ENCODE measurements at places on chromosomes 11 and 22. TPM values are rescaled to one million over a fixed set of nuclear protein-coding genes. Genes with fewer than 3 reads are reported as not detected.

GAL3ST1 gene
- total RNA-seq, result 8.8 TPM

RIMBP3B gene
- total RNA-seq, result 0.63 TPM

CTSF gene
- total RNA-seq, result not detected

MIAT gene
- total RNA-seq, result 45.6 TPM

ACRV1 gene
- total RNA-seq, result 0.73 TPM

DNA sequence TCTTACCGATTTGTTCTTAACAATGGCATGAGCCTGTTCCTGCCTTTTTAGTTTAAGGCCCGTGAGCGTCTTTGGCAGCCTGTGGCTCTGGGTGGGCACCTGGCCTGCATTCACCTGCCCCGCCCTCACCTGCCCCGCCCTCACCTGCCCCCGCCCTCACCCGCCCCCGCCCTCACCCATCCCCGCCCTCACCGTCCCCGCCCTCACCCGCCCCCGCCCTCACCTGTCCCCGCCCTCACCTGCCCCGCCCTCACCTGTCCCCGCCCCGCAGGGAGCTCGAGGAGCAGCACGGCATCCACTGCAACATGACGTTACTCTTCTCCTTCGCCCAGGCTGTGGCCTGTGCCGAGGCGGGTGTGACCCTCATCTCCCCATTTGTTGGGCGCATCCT, 14.2 kb downstream of the GATD1 start:
- peaks cover 2% of the 10 kb centered on the region for H3K27me3 ChIP-seq
- peaks cover 5% of the 10 kb centered on the region for H3K36me3 ChIP-seq
- H3K4me1 ChIP-seq, result no peaks in the 10 kb centered on the region
- DNase-seq, result no peak
- no peak overlapping the region for H3K4me3 ChIP-seq
- no peak overlapping the region for H3K27ac ChIP-seq

DNA sequence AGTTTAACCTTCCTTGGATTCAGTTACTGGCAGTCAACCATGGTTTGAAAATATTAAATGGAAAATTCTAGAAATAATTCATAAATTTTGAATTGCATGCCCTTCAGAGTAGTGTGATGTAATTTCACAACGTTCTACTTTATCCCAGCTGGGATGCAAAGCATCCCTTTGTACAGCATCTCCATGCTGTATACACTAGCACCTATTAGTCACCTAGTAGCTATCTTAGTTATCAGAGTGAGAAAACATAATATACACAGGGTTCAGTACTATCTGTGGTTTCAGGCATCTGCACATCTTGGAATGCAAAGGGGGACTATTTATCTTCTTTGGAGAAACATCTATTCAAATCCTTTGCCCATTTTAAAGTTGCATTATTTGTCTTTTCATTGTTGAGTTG, 30.8 kb downstream of the CBL start:
- H3K4me1 ChIP-seq, result peaks cover 4% of the 10 kb centered on the region
- DNase-seq, result no peak
- H3K4me3 ChIP-seq, result no peak overlapping the region

- no peak for DNase-seq
- peaks cover 14% of the 10 kb centered on the region for H3K36me3 ChIP-seq
- no peaks in the 10 kb centered on the region for H3K4me1 ChIP-seq
- H3K4me3 ChIP-seq, result no peak overlapping the region
- H3K27ac ChIP-seq, result no peak overlapping the region
- H3K27me3 ChIP-seq, result peaks cover 2% of the 10 kb centered on the region
These were observed 7.0 kb upstream of the MSANTD2 start for GRCh38 chr11:124807201-124807600.

DNA sequence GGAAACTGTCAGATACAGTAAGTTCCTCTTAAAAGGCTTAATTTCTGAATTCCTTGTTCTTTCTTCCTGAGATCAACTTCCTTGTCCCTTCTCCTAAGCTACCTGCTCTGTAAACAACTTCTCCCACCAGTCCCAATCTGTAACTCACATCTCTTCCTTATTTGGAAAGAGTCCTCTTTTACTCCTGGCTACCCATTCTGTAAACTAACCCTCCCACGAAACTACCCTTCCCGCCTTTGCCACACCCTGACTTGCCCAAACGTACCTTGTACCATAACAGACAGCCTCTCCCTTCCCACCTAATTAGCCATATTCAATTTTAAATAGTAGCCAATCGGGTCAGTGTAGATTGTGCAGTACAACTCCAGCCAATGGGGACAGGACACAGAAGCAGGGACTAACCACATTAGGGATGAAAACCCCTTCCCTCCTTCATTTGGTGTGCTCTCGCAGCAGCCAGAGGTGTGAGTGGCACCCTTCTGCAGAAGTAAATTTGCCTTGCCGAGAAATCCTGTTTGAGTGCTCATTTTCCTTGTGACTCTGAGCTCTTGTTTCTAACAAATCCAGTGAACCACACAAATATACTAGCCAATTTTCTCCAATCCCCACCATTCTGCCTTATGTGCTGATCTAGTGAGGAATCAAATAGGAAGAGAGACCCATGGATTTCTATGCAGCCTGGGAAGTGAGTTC, 49.5 kb downstream of the ZNF280B start:
- H3K27ac ChIP-seq, result no peak overlapping the region
- H3K27me3 ChIP-seq, result peaks cover 91% of the 10 kb centered on the region
- H3K4me1 ChIP-seq, result no peaks in the 10 kb centered on the region
- DNase-seq, result no peak
- H3K36me3 ChIP-seq, result no peaks in the 10 kb centered on the region
- no peak overlapping the region for H3K4me3 ChIP-seq

DNA sequence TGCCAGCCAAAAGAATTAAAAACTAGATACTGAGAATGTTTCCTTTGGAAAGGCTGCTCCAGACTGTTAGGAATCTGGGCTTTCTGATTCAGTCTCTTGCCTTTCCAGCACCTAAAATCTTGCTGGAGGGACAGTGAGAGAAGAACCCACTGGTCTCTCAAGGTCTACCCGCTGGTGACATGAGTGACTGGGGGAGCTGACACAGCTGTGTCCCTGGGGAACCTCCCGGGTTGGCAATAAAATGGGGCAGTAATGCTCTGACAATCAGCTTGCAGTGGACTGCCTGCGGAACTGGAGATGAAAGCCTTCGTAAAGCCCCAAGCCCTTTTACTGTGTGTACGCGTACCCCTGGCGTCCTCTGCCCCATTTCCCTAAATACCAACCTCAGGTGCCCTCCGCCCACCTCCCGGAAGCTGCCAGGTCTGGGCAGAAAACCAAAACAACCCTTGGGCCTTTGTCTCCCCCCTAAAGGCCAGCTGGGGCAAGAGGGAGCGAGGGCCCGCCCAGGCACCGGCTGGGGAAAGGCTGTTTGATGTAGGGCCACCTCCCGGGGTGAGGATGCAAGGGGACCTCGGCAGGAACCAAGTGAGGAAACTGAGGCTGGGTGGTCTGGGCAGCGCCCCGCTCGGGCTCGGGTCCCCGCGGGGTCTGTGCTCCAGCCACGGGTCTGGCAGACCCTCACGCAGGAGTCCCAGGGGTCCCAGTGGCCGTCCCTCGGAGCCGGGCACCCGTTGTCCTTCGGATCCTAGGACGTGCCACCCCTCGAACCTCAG, 741 bp downstream of the CARS1 start:
- peaks cover 32% of the 10 kb centered on the region for H3K4me1 ChIP-seq
- H3K4me3 ChIP-seq, result peak overlapping the region; percentile 97
- peak overlapping the region; percentile 83 for H3K27ac ChIP-seq
- no peak for DNase-seq
- no peaks in the 10 kb centered on the region for H3K27me3 ChIP-seq

DNA sequence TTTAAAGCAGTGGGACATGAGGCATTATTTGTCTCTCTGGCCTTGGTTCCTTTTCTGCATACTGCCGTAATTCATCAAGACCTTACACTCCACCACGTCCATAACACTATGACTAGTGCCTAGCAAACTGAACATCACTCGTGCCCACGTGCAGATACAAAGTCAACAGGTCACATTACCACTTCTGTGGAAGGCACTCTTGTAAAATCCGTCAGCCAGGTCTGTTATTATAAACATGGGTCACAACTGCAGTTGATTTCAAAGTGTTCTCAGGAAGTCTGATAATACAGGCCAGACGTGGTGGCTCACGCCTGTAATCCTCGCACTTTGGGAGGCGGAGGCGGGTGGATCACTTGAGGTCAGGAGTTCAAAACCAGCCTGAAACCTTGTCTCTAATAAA, 14.1 kb downstream of the VSIG10L2 start:
- peaks cover 7% of the 10 kb centered on the region for H3K4me1 ChIP-seq
- no peak for DNase-seq
- H3K4me3 ChIP-seq, result no peak overlapping the region

DNA sequence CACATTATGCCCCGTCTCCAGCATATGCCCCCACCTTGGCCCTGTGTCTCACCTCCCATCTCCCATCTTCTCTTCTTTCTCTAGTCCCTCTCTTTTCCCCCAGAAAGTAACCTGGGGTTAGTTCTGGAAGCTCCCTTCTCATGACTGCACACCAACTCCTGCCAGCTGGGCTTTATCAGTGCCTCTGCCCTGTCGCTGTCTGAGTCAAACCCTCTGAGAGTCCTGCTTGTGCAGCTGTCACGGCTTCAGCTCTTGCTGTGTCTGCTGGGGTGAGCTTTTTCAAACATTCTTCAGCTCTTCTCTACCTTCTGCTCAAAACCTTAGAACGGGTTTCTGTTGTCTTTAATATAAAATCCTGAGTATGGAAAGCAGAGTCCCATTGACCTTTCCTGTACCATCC, 304.5 kb upstream of the B3GAT1 start:
- no peak overlapping the region for H3K27ac ChIP-seq
- DNase-seq, result no peak
- H3K4me1 ChIP-seq, result peaks cover 2% of the 10 kb centered on the region
- H3K36me3 ChIP-seq, result no peaks in the 10 kb centered on the region

DNA sequence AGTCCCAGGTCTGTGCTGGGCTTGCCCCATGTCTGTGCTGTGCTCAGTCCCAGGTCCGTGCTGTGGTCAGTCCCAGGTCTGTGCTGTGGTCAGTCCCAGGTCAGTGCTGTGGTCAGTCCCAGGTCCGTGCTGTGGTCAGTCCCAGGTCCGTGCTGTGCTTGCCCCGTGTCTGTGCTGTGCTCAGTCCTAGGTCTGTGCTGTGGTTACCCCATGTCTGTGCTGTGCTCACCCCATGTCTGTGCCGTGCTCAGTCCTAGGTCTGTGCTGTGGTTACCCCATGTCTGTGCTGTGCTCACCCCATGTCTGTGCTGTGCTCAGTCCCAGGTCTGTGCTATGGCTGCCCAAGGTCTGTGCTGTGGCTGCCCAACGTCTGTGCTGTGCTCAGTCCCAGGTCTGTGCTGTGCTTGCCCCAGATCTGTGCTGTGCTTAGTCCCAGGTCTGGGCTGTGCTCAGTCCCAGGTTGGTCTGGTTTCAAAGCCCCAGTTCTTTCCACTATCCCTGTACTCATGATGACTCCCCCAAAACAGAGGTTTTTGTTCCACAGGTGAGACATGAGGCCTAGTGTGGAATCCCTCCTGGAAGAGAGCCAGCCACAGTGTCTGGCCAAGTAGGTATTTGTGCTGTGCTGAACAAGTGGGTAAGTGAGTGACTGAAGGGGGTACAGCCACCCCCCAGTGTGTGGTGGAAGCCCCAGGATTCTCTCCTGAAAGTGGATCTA, 34.8 kb downstream of the IRAG1 start:
- H3K36me3 ChIP-seq, result no peaks in the 10 kb centered on the region
- H3K4me1 ChIP-seq, result peaks cover 39% of the 10 kb centered on the region
- peak overlapping the region; percentile 14 for H3K27ac ChIP-seq
- H3K27me3 ChIP-seq, result no peaks in the 10 kb centered on the region
- DNase-seq, result no peak
- no peak overlapping the region for H3K4me3 ChIP-seq

GRCh38 chr11:86244063-86244521, 461 bp upstream of the EED start:
- H3K27ac ChIP-seq, result no peak overlapping the region
- no peaks in the 10 kb centered on the region for H3K36me3 ChIP-seq

DNA sequence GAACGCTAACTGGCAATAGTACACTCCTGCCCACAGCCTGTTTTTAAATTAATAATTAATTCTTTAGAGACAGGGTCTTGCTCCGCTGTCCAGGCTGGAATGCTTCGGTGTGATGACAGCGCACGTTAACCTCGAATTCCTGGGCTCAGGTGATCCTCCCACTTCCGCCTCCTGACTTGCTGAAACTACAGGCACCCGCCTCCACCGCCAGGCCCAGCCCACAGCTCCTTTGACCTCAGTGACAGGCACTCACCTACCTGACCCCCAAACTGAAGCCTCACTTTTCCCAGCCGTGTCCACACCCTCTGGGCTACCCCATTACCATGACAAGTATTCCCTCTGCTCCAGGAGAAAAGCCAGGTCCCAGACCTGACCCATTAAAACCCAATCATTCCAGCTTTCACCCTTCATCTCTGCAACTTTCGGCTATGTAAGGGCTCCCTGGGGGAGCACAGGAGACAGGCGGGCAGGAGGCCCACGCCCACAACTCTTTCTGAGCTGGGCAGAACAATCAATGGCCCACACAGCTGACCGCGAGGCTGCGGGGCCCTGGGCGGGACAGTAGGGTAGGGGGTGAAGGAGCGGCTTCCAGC, 730 bp downstream of the LMNTD2 start:
- no peaks in the 10 kb centered on the region for H3K36me3 ChIP-seq
- no peak for DNase-seq
- no peak overlapping the region for H3K27ac ChIP-seq
- H3K4me1 ChIP-seq, result peaks cover 5% of the 10 kb centered on the region

DNA sequence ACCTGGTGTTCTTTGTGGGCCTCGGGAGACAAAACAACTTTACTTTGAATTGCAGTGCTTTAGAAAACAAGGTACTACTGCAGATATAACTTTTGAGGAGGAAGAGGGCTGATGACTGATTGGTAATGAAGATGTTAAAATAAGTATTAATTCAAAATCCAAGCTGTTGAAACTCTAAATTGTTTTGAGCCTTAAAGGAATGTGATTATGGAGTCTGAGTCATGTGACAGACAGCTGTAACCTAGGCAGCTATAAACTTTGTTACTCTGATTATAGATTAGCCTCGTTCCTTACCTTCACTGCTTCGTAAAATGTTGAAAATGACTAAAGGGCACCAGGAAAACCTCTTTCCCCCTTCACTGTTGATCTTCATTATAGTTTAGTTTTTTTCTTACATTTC, 43.4 kb downstream of the MS4A2 start:
- no peak overlapping the region for H3K27ac ChIP-seq
- no peaks in the 10 kb centered on the region for H3K27me3 ChIP-seq
- peaks cover 6% of the 10 kb centered on the region for H3K4me1 ChIP-seq
- no peak for DNase-seq

DNA sequence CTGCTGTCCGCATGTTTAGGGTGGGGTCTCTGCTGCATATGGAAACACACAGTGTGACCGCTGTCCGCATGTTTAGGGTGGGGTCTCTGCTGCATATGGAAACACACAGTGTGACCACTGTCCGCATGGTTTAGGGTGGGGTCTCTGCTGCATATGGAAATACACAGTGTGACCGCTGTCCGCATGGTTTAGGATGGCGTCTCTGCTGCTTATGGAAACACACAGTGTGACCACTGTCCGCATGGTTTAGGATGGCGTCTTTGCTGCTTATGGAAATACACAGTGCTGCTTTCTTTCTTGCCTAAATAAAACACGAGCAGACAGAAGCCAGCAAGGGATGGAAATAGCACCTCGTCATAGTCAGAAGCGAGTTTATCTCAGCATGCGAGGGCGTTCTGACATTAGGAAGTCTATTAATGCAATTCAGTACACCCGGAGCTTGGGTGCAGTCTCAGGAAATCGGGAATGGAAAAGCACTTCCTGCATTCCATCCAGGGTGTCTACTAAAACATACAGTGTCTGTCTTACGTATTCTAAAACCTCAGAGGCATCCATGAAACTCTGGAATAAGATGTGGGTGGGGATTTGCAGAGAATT, 32.6 kb upstream of the TOLLIP start:
- no peak for DNase-seq
- H3K4me3 ChIP-seq, result no peak overlapping the region
- H3K27me3 ChIP-seq, result peaks cover 21% of the 10 kb centered on the region
- peaks cover 3% of the 10 kb centered on the region for H3K36me3 ChIP-seq
